ENCODE measurements at places on chromosomes 11 and 22.

DNA sequence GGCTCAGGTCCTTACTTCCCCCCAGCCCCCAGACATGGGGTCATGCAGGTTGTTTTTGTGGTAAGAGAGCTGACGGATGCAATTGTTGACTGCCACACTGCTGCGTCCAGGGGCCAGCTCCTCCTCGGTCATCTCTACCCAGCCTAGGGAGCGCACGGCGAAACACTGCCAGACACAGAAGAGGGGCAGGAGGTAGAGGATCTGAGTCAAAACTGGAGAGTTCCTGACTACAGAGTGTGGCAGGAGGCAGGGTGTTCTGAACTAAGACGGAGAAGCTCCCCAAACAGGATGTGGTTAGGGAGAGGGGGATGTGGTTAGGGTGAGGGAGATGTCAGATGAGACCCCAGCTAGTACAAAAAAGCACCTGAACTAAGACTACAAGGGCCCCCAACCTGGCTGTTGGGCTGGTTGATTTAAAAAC lies 12.3 kb downstream of the SMPD1 start:
- peak; percentile 84 for DNase-seq

- DNase-seq = peak; percentile 58
These were observed 77.4 kb upstream of the WNT7B start for GRCh38 chr22:46054091-46055073.

GRCh38 chr11:85768473-85769146 lies 42.3 kb downstream of the SYTL2 start:
- no peak for DNase-seq

- DNase-seq = no peak
These were observed 11.0 kb downstream of the SLC29A2 start for GRCh38 chr11:66360406-66361073.

DNA sequence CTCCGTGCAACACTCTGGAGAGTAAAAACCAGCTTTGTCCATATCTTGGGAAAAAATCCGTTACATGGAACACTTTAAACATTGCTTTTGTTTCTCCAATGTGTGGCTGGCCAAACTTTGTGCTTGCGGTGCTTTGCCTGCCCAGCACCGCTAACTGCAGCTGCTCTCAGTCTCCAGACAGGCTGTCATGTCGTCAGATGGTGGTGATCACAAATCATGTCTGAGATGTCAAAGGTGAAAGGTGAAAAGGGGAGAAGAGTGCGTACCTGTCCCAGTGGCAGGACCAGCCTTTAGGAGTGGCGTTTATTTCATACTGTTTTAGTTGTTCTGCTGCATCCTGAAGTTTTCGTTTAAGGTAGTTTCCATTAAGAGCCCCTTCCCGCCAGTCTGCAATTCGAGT lies 17.1 kb upstream of the AGBL2 start:
- DNase-seq = no peak

DNA sequence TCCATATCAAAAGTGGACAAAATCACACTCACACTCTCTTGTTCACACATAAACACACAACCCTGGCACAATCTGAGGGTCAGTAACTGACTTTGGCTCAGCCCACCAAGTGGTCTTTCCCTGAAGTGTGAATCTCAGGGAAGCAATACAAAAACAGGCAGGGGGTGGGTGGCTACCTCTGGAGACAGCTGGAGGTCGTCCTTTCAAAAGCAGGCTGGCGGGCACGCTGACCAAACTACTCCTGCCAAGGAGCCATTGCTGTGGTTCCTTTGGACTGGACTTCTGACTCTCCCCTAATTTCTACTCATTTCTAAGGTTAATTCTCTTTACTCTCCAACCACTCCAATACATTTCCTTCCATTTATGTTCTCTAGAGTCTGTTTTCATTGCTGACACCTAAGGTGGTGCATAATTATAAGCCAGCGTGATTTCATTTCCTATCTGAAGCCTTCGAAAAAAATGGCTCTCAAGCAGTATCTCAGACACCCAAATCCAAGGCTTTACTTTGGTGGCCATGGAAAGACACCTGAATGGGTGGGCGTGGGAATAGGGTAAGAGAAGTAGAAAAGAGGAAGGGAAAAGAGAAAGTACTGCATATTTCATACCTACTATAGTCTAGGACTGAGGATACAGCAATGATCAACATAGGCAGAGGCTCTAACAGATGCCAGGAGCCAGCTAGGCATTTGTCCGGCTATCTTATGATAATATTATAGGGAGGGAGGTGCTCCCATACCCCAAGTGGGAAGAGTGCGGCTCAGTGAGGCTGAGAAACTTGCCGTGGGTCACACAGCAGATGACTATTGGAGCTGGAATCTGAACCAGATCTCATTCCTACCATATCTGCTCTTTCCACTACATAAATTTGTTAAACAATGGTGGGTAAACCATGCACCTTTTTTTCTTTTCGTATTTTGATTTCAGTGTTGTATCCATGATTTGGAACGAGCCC lies 22.0 kb downstream of the FZD4 start:
- no peak for DNase-seq

DNA sequence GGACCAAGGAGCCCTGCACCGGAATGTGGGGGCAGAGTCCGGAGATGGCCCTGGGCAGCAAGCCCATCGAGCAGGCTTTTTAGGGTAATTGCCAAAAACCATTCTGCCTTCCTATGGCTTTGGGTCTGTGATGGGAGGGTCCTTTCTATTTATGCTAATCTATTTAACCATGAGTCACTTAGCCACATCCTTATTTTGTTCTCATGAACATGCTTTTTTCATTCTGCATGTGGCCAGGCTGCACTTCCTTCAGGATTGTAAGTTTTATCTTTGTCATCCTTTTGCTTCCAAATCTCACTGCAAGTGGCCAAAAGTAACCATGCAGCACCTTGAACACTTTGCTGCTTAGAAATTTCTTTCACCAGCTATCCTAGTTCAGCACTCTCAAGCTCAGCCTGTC lies 88.3 kb downstream of the EFCAB6 start:
- DNase-seq = no peak

DNA sequence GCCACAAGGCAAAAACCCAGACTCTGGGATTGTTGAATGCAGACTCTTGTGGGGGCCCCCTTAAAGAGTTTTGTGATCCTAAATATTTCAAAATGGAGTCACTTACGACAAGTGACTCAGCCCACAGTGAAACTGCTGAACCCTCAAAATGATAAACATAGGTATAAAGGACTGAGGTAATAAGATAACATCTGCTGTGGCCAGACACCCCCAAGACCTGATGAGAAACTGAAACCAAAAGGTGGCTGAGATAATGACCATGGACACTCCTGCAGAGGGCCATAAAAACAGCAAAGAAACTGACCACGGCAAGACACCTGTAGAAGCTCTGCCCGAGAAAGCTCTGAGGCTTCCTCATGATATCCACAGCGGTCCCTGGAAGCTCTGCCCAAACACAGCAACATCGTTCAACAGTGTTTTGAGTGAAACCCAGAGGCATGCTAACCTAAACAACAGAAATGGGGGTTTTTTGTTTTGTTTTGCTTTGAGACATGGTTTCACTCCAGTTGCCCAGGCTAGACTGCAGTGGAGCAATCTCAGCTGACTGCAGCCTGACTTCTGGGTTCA lies 1.6 kb upstream of the PLAAT4 start:
- DNase-seq = peak; percentile 54

DNA sequence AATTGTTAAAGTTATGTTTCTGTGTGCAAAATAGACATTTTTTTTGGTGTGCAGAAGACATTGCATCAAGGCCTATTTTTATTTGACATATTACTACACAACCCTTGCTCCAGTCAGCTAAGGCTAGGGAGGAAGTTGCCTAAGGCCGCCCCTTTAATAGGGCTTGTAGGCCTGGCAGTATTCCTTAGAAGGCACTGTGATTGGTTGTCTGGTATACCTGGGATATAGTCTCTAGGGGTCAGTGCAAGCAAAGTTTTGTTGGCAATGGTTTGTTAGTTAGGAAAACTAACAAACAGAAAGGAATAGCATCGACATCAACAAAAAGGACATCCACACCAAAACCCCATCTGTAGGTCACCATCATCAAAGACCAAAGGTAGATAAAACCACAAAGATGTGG lies 16.9 kb downstream of the CCDC15 start:
- DNase-seq = no peak

DNA sequence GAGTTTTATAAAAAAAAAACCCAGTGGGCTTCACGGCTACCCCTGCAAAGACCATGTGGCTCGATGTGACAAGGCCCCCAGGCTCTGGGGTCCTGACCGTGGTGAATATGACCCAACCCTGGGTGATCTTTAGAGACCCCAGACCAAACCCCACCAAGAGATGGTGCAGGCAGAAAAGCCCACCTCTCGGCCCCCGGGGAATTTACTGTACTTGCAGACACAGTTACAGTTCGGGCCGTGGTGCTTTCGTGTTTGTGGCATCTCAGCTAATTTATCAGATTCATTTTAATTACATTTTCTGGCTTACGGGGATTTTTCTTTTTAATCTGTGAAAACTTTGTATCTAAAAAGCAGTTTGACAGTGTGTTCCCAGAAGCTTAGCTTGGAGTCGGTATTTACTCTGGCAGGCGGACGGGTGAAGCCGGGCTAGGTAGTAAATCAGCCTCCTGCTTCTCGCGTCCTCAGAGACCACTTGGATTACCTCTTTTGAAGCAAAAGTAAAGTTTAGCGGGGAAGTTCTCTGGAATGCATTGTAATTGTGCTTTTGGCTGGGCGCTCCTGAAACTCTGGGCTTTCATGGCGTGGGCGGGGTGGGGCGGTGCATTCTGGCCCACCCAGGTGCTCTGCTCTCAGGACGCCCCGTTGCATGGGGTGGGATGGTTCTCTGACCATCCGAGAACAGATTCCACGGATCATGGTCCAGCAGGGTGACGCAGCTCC lies 25.3 kb downstream of the ANO1 start:
- DNase-seq = no peak

- DNase-seq = no peak
These were observed 48.1 kb upstream of the SPATA19 start for GRCh38 chr11:133893381-133893780.

- DNase-seq = peak; percentile 68
These were observed 14.5 kb downstream of the USP35 start for GRCh38 chr11:78203184-78203583.

- DNase-seq = no peak
These were observed 33.1 kb upstream of the TP53I11 start for GRCh38 chr11:44983786-44984185.

GRCh38 chr11:111532365-111532709 lies 8.2 kb upstream of the LAYN start:
- no peak for DNase-seq

DNA sequence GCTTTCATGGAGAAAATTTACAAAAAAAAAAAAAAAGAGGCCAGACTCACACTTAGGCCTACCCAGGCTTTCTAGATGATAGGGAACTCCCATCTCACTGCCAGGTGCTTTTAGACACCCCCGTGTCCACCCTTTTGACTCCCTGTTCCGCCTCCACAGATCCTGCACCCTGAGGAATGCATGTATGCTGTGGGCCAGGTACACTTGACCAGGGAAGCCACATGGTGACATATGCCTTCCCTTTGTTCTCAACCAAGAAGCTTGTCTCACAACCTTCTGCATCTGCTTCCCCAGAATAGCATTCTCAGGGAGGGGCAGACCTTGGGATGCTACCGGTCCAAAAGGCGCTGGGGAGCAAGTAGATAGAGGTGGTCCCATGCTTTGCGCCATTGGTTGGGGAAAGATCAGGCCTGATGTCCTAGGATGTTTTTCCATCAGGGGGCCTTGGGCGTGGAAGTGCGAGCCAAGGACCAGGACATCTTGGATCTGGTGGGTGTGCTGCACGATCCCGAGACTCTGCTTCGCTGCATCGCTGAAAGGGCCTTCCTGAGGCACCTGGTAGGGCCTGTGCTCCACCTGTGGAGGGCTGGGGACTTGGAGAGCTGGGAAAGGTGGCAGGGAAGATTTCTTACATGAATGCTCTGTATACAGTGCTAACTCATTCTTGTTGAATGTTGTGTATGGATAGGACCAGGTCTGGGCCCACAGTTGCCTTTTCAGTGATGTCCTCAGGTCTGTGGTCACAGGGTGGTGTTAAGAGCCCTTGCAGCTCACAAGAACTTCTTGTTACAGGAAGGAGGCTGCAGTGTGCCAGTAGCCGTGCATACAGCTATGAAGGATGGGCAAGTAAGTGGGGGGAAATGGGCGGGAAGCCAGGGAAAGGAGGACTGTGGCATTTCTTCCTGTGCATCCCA lies 7.5 kb downstream of the HMBS start:
- DNase-seq = no peak

- DNase-seq = no peak
These were observed 77.1 kb upstream of the PRR5 start for GRCh38 chr22:44624689-44625420.

DNA sequence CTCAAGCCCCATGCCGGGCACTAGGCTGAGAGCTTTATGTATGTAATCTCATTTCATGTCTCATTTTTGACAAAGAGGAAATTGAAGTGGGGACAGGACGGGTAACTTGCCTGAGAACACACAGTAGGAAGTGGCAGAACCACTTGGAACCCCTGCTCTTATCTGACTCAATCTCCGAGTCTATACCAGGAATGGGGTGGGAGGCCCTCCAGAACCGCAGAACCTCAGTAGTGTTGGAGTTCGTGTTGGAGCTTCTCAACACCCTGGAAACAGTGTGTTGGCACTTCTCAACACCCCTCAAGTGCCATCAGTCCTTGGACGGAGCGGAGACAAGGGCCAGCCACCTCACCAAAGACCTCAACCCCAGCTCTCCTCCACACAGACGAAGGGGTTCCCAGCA lies 38.8 kb upstream of the POLA2 start:
- DNase-seq = no peak

Data from CD4-positive, alpha-beta T cell treated with Interleukin-12 subunit alpha and Interleukin-12 subunit beta, for 1 hour (primary cell).